ENCODE measurements at places on chromosomes 4 and X.

DNA sequence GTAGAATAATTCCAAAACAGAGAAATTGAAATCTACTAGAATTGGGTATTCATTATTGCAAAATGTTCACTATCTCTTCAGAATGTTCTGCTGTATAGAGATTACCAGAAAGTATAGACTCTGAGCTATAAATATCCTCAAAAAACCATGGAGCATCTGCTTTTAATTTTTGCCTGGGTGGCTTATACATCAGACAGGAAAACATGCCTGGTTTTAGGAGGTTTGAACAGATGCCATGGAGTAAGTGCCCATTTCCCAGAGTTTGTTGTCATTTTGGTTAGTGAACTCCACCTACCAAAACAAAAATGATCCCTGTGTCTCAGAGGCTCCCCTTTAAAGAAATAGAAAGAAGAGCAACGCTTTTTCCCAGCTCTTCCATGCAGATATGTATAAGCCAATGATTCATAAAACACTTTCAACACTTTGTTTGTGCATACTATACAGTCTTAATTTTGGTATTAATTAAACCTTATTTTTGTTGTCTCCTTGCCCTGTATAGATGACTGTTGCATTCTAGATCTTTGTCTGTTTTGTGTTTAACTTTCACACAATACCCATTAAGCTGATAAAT is 68.7 kb downstream of the MEPE start:
- no peak for DNase-seq

DNA sequence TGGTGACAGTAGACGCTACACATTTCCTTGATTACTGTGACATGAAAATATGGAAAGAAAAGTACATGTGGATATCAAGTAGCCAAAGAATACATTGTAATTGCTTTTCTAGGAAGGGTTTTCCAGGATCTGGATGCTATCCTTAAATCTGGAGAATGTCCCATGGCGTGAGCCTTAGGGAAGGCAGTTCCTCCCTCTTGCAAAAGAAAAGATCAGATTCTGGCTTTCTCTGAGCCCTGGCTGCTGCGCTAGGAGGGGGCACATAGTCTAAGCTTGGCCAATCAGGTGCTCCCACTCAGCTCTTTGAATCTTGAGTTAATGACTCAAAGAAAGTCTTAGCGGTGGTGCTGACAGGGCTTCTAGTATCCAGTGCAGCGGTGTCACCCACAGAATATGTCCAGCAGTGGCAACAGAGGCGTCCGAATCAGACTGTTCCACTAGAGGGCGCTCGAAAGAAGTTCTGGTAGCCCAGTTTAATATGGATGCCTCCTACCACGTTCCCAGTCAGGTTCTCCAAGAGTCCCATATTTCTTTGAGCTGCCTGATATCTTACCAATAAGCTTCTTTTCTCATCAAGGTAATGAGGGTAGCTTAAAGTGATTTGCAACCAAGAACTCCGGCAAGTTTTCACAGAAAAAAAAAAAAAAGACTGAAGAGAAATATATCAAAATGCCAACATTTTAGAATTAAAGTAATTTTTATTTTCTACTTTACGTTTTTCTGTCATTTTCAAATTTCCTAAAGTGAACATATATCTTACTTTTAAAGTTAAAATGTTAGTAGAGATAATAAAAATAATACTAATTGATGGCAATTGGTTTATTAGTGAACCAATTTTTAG is 213.4 kb upstream of the S100G start:
- DNase-seq, result peak; percentile 20

DNA sequence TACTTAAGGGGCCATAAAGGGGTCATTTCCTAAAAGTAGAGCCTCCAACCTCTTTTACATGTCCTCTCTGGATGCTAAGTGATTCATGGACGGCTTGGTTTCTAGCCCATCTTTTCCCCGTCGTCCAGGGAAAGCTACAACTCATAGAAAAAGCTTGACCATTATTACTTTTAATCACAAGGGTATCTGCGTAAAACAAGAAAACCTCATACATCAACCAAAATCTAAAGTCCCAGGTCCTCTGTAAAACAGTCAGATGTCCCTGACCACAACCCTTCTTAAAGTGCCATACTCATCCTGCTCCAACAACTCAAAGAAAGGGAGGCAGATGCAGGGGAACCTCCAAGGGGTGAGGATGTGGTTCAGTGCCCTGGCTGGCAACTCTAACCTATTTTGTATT is 29.6 kb downstream of the ADGRA3 start:
- DNase-seq, result no peak

- no peak for DNase-seq
Measured at GRCh38 chr4:7721984-7722551, 217.6 kb downstream of the AFAP1 start.

DNA sequence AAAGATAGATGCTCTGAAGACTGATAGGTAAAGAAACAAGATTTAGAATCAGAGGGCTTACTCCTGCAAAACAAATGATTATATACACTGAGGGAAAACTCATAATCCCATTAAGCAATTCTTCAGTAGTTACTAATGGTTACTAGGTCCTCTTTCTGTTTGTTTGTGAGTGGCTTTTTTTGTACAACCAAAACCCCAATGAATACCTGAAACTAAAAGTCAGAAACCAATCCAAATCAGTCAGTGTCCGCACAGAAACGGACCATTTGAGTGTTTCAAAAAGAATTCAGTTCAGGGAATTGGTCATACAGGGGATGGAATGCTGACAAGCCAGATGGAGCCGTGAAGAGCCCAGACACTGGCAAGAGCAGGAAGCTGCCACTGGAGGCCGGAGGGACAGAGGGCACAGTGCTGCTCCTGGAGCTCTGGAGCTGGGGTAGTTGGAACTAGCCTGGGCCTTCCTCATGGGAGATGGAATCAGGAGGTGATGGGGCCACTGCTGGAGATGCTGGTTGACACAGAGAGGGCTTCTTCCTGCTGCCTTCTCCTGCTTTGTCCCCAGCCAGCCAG is 31.9 kb downstream of the SETD7 start:
- DNase-seq, result no peak

DNA sequence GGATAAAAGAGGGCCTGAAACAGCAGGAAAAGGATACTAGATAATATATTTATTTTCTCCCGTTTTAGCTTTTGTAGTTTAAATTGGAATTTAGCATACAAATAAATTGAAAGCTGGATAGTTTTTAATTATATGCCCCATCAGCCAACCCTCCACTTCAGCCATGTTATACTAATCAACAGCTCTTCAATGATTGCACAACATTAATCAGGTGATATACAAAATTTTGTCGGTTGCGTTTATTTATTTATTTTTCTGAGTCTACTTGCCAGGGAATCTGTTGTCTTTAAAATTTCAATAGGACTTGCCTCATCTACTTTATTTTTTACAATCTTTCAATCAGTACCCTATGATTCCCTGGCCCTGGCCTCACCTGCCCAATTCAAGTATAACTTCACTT is 12.1 kb downstream of the DGKK start:
- DNase-seq, result no peak

- DNase-seq, result no peak
Measured at GRCh38 chr4:124019749-124020549, 623.4 kb downstream of the SPRY1 start.

DNA sequence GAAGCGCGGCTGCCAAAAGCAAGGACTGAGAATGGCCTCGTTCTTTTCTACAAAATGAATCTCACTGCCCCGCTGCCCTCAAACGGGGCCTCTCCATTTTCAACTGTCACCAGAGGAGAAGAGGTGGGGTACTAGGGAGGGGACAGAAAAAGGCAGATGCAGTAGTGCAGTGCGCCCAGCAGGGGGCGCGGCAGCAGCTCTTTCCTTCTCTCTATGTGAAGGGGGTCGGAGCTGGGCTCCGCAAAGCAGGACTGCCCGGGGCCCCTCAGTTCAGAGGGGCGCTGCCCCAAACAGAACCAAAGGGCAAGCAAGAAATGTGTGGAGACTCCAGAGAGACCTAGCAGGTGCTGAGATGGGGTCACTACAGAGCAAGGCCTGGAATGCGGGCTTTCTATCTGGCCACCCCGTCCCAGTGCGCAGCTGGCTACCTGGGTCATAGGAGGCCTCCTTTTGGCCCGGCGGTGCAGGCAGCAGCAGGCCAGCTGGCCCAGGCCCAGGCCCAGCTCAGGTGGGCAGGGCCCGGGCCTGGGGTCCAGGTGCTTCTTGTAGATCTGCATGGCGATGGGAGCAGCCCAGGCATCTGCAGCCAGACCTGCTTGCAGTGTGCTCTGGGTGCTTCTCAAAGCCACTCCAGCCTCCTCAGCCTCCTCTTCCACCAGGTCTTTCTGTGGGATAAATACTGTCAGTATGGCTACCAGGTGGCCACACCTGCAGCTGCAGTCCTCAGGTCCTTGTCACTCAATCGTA is 5.9 kb downstream of the IRAK1 start:
- DNase-seq, result peak; percentile 21

DNA sequence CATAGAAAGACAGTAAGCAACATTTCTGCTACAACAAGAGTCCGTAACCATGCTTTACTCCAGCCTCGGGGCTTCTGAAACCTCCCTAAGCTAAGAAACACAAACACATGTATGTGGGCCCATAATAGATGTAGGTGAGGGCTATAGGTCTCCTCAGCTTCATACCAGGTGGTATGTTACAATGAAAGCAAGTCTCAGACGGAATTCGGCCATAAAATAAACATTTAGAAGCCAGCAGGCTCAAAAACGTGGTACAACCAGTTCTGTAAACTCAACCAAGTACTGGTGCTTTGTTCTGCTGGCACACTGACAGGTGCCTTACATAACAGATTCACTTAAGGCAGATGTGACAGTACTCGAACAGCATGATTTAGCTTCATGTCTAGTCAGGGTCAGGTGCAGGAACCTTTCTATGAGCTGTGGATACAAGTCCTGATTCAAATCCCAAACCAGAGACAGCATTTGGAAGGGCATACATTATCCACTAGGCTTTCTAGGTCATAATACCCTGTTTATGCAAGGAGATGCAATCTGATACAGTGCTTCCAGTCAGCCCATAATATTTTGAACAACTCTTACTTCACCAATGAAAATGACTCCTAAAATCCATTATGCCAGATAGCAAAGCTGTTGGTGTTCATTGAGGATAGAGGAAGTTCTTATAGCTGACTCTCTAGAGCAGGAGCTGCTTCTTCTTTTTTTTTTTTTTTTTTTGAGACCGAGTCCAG is 113.8 kb upstream of the ENPP6 start:
- no peak for DNase-seq

DNA sequence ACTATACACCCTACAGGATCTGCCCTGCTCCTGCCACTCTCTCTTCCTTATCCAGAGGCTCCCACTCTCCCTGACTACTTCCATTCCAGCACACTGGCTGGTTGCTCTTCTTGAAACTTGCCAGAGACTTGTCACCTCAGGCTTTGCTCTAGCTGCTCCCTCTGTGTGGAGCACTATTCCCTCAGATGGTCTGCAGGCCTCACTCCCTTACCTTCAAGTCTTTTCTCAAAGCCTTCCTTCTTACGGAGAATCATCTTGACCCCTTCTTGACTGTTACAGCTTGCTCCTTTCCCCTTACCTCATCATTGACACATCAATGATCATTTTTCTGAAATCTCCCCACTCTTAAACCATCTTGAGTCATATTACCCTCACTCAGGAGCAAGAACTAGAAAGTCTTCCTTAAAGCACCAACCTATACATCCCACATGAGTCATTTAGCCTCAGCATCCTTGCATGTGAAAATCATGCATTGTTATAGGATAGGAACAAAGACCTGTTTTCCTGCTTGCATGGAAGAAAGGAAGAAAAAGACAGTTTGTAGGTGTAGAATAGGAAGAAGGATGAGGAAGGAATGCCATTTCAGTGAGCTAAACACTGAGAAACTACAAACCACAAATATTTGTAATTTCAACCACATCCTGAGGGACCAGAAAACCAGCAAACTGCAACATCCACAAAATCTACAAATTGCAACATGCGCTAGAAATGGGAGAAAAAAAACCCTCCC is 55.7 kb downstream of the ANTXR2 start:
- no peak for DNase-seq

- DNase-seq, result no peak
Measured at GRCh38 chrX:53239474-53239873, 14.5 kb upstream of the KDM5C start.

DNA sequence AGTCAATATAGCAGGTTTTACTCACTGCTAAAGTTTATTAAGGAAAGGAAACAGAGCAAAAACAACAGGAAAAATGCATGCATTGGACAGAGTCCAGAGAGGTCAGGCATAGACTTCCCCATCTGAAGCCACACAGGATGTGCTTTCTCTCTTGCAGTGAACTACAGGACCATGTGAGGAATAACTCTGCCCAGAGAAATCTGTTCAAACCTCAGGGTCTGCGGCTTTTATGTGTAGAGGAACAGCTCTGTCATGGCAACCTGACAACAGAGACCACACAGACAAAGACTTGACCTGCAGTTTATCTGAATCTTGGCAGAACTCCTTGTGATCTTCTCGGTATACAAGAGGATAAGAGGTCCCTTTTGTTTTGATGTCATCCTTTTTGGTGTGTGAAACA is 46.3 kb upstream of the LONRF3 start:
- no peak for DNase-seq

DNA sequence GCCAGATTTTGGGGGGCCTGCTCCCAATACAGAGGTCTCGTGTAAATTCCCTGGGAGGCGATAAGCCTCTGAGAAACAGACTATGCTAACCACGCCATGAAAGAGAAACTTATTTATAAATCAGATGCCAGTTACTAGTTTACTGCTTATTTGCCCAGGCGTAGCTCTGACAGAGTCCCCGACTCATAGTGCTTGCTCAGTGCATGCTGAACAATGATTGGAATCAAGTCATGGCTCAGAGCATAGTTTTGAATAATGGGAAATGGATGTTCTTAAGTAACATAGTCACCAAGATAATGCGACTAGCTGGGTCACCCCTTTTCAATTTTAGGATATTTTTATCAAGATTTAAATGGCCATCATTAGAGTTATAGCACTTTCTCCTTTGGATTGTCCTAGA is 39.9 kb downstream of the HTT start:
- no peak for DNase-seq

All from activated effector memory CD4-positive, alpha-beta T cell treated with Interleukin-2 at 50 U/mL for 16 hours (primary cell).